ENCODE measurements at places on chromosomes 1 and 21.

- DNase-seq = no peak
Observed at GRCh38 chr21:43373362-43374227, 53.3 kb downstream of the SIK1 start.

DNA sequence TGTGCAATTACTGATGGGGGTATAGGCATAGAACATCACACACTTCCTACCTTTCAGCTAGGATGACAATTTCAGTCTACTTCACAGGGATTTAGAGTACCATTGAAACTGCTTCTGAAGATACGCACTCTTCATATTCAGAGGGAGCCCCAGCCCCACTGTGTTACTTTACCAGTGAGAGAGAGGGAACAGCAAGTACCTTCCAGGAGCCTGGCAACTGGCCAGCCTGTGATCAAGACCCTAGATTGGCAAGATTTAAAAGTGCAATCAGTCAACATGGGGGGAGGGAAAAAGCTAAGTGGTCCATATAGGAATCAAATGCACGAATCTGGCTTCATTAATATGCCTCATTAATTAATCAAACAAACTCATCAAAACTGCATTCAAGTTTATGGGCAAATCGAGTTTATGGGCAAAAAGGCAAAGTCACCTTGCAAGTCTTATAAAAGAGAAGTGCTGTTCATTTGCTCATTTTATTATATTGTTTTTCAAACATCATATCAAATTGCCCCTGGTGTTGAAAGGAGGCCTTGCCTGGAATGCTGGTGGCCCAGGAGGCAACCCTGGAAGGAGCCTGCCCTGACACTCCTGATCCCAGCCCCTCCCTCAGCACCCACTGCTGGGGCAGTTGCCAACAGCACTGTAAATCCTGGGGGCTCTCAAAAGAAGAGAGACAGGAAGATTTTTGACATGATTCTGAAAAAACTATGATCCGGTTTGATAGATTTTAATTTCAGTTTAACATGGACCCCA, 184.9 kb upstream of the DPT start:
- DNase-seq = no peak

DNA sequence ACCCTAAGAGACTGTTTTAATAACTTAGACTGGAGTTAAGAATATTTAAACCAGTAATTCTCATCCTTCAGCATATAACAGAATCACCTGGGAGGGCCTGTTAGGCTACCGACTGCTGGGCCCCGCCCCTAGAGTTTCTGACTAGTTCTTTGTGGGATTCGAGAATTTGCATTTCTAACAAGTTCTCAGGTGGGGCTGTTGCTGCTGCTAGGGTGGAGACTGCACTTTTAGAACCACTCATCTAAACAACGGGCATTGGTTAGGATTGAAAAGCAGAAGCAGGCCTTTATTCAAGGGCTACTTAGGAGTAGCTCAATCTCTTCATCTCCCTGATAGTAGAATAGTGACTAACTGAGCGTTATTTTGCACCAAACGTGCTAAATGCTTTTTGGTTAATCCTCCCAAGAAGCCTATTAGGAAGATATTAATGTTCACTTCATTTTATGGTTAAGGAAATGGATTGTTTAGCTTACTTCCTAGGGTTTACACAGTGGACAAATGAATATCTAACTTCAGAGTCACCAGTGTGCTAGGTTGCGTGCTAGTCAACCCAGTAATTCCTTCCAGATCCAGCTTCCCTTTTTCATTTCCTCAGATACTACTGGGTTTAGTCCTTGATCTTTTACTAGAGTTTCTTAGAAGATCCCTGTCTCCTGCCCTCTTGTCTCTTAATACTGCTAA, 31.1 kb upstream of the UAP1 start:
- no peak for DNase-seq

- DNase-seq = no peak
Observed at GRCh38 chr1:229370601-229371021, 27.8 kb upstream of the CCSAP start.

DNA sequence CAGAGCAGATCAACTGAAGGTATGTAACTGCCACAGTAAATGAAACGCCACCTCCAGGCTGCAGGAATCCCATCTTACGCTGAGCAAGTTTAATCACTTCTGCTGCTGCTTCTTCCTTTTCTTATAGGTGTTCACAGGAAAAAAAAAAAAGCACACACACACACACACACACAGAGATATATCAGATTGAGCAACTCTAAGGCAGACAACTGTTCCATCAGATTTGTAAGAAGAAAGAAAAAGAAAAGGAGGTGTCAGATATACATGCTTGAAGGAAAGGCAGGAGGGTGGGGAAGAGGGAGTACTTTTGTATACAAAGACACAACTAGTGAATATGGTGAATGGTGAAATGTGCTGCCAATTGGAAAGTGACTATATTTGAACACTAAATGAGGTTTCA, 28.6 kb downstream of the DSTYK start:
- DNase-seq = no peak
